Stimulated activated CD4-positive, alpha-beta T cell treated with anti-CD3 and anti-CD28 coated beads, Interleukin-2, amount 100 ng/mL, for 24 hours (primary cell): ENCODE measurements at places on chromosomes 16 and 17.

DNA sequence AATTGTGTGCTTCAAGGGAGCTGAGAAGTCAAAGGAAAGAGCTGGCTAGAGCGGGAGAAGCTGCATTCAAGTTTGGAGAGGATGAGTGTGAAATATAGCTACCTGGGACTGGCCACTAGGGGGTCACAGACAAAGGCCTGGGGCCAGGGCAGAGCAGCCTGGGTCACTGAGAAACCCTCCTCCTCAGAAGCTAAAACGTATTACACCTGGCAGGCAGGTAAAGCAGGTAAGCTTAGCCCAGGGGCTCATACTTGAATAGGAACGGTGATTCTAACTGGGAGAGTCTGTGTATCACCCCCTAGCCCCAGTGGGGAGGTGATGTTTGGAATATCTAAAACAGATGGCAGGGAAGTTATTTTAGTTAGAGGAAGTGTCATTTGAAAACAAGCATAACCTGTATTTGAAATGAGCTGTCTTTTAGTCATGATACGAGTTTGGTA, 6.8 kb downstream of the KRT37 start:
- DNase-seq = no peak

GRCh38 chr16:84332975-84333684, 35.2 kb upstream of the ATP2C2 start:
- DNase-seq = no peak

DNA sequence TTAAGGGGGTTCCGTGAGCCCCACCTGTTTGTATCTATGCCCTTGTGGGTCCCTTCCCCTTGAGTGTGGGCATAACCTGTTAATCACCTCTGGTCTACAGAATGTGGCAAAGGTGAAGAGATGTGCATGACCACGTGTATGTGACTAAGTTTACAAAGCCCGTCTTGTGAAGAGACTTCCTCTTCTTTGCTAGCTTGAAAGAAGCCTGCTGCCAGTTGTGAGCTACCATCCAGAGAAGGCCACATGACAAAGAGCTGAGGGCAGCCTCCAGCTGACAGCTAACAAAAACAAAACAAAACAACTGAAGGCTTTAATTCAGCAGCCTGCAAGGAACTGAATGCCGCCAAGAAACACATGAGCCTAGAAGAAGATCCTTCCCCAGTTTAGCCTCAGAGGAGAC, 112.0 kb downstream of the AXIN2 start:
- DNase-seq = no peak

DNA sequence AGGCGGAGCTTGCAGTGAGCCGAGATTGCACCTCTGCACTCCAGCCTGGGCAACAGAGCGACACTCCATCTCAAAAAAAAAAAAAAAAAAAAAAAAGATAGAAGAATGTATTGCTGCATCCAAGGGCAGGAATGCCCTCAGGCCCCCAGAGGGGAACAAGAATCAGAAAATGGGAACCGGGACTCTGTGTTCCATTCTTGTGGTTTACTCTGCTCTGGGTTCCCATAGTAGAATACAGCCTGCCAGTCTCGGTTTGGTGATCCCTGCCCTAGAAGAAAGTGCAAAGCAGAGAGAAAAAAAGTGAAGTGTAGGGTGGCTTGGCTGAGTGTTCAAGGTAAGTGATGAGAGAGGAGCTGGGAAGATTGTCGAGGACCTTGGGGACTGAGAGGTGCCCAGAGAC, 27.4 kb upstream of the KDM6B start:
- DNase-seq = no peak

GRCh38 chr17:28572259-28573039, 1.1 kb upstream of the PIGS start:
- no peak for DNase-seq

DNA sequence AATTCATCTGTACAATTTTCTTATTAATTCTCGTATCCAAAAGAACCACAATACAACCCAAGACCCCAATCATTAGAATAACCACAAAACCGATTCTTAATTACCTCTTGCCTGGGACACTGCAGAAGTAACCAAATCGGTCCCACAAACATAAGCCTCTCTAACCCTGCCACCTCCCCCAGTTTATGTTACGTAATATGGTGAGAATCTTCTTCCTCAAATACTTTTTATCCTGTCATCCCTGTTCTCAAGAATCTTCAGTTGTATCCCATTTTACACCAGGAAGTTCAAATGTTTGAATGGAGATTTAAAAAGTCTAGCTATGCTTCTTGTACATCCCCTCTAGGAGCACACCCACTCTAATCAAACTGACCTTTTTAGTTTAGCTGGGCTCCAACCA, 269.3 kb upstream of the TBX2 start:
- no peak for DNase-seq
